ENCODE measurements at places on chromosomes 7 and 10.
A peak's percentile ranks its signal among the peaks of the same experiment; 100 is the strongest.

DNA sequence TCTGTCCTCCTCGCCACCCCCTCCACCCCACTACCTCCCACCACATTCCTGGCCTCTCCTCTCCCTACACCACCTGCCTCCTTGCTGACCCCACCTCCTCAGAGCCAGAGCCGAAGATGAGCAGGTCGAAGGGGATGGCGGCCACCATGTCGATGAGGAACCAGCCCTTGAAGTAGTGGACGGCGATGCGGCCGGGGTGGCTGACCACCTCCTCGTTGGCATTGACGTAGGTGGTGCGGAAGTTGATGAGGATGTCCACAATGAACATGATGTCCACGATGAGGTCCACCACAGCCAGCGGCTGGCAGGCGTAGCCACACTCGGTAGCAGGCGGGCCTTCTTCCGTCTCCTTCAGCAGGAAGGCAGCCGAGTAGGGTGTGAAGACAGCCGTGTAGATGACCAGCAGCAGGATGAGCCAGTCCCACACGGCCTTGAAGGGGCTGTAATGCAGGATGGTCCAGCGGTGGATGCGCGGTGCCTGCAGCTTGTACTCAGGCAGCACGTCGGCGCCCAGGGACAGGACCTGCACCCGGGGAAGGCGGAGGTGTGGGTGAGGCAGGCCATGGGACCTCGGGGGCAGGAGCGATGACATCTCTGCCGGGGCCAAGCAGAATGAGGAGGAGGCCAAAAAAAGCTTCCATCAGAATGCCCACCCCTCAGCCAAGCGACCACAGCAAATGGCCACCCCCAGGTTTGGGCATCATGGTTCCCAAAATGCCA is 25.6 kb downstream of the KCNH2 start:
- DNase-seq = no peak

GRCh38 chr7:157784979-157785441 is 448.2 kb downstream of the DNAJB6 start:
- DNase-seq = no peak

GRCh38 chr7:127448566-127448965 is 56.1 kb upstream of the ZNF800 start:
- DNase-seq = no peak

DNA sequence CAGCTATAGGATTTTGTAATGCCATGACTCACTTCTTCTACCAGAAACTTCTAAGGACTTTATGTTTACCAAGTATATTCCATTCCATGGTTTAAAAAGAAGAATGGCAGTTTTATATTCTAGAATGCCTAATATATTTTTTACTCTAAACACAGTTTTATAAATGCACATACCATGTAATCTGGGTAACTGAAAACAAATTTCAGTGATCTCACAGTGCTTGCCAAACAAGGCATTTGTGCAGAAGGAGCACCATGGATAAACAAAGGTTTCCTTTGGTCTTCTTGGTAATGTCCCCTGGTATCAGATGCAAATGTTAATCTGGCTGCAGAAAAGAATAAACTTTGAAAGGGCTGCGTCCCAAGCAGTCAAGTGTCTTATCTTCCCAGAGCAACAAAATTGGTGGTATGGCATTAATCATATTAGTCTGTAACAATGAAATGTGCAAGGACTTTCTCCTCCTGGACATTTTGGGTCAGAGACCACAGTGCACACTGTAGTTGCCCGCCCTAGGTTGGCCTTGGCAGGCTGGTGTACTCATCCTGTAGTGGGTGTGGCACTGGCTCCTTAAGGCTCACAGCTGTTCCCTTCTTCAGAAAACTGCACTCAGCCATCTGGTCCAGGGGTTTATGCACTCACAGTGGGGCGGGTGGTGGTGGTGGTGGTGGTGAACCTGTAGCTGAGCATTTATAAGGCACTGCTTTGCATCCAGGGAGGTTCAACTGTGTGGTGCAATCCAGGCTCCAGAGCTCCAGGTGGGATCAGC is 56.7 kb downstream of the LAMB4 start:
- no peak for DNase-seq

- no peak for DNase-seq
Measured at GRCh38 chr7:31372231-31372959, 31.9 kb upstream of the NEUROD6 start.

GRCh38 chr10:47415520-47416304 is 31.6 kb upstream of the ZNF488 start:
- DNase-seq = no peak

GRCh38 chr10:3294919-3295581 is 122.5 kb upstream of the PITRM1 start:
- peak; percentile 59 for DNase-seq

- DNase-seq = peak; percentile 65
Measured at GRCh38 chr7:67484244-67484751, 487.7 kb downstream of the TYW1 start.

DNA sequence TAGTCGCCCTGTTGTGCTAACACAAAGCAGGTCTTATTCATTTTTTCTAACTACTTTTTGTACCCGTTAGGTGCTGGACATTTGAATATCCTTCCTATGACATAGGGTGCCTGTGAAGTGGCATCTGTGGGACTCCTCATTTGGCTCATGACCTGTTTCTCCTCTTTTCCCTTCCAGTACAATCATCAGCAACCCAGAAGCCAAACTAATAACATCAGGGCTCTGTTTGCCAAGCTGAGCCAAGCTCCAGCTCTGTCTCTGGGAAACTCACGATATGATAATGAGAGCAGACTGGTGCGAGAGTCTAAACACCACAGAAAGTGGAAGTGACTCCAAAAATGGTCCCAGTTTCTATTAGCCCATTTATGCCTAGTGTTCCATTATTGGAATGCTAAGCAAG is 92.0 kb downstream of the SVIL start:
- no peak for DNase-seq

DNA sequence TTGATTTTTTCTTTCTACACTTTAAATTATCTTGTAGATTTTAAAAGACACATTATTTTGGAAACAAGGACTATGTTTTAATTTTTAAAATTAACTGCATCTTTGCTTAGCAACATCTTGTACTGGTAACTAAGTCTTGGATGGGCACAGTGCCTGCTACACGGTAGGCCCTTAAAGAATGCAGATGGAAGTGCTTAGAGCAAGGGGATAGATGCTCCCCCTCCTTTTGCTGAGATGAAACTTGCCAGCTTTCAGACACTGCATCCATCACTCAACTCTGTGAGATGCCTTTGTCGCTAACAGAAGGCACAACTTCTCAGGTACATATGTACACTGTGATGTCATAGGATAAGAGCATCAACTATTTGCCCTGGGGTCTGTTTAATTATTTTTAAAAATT is 103.9 kb downstream of the LRRC18 start:
- no peak for DNase-seq

DNA sequence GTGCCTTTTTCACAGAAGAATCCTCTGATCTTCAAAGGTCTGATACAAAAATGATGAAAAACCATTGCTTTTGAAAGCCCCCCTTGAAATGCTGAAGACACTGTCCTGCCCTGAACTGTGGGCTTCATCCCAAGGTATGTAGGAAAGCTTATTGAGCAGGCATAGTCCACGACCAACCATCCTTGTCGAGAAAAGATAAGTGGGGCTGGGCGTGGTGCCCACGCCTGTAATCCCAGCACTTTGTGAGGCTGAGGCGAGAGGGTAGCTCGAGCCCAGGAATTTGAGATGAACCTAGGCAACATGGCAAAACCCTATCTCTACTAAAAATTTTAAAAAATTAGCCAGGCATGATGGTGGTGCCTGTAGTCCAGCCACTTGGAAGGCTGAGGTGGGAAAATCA is 25.6 kb downstream of the TACR2 start:
- DNase-seq = no peak

GRCh38 chr7:73920406-73921134 is 59.6 kb downstream of the TMEM270 start:
- DNase-seq = no peak

DNA sequence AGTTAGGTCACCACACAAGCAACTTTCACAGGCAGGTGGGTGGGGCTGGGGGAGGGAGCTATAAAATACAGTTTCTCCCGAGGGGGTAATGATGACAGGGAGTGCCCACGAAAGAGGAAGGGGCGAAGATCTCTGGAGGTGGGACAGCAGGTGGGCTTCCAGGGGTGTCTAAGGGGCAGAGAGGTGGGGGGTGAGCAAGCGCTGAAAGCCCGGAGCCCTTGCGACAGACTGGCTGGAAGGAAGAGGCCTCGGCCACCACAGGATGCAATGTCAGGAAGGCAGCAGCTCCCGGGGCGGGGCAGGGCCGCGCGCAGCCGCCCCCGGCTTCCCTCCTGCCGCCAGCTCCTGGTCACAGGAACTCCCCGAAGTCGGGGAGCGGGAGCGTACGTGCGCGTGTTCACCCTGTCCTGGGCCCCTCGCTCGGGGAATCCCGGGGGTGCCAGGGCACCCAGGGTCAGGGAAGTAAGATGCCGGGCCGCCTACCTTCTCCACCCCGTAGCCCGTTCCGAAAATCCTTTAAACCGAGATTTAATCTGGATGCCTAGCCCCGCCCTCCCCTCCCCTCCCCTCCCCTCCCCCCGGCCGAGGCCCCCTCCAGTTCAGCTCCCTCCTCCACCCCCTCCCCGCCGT is 105.2 kb upstream of the PPIF start:
- peak; percentile 3 for DNase-seq

- DNase-seq = no peak
Measured at GRCh38 chr7:141381794-141382427, 169.3 kb upstream of the AGK start.

DNA sequence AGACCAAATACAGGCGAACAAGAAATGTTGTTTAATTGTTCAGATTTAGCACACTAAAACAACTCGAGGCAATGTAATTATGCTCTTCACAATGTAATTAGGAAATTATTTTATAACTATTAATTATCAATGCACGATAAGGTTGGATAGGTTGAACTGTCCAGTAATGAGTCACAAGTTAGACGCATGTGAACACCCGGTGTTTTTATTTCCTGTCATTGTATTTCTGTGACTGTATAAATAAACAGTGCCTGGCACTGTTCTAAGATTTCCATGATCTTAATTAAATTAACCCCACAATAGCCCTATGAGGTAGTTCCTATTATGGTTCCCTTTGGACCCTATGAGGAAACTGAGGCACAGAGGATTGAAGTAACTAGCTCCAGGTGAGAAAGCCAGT is 26.2 kb downstream of the C10orf105 start:
- DNase-seq = no peak

DNA sequence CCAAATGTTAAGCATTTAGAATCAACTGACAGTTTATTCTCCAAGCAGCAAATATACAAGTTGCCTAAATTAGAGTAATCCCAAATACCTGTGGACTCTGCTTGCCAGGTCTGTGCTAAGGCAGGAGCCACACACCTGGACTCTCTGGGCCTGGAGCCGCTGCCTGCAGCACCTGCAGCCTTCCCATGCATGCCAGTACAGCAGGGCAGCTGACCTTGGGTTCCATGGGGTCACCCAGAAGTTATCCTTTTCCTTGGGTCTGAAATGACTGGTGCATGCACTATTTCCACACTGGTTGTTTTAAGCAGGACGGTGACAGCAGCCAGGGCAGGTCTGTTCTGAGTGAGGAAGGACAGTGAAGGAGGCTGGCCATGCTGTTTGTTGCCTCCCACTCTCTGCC is 573.2 kb downstream of the GLRX3 start:
- no peak for DNase-seq

GRCh38 chr10:113165673-113166072 is 215.6 kb downstream of the TCF7L2 start:
- DNase-seq = no peak

GRCh38 chr7:117970801-117971200 is 97.6 kb upstream of the CTTNBP2 start:
- DNase-seq = no peak

DNA sequence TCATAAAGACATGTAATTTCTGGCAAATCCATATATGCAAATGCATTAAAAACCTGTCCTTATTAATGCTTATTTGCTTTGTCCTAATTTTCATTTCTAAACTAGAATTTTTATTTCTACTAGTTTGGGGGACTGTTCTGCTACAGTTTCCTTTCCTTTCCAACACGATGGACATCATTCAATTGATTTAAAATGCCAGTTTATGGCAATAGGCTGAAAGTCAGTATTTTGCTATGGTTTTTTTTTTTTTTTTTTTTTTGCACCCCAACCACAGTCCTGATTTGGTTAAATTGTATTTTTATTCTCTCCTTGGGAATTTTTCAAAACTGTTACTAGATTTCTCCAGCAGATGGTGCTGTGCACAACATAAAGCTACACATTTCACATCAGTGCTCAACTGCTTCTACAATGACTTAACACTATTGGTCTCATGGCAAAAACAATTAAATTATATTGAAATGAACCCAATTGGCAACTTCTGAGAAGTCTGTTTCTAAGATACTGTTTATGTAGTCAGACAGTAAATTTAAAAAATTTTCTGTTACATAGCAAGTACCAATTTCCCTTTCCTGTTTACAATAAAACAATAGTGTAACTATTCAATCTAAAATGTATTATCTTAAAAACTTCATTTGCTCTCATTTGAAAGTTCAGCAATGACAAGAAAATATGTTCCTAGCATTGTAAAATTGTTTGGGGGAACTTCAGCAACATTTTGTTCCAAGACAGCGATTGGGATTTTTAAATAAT is 193.8 kb upstream of the CCDC6 start:
- DNase-seq = peak; percentile 4

GRCh38 chr7:38716397-38716796 is 85.2 kb upstream of the AMPH start:
- no peak for DNase-seq

- no peak for DNase-seq
Measured at GRCh38 chr7:154903083-154903731, 99.7 kb downstream of the PAXIP1 start.

Data from NCI-H748 treated with DMSO at 0.1 percent for 48 hours (cell line).